MCF 10A (cell line): ENCODE measurements at places on chromosomes 7 and 10.
A peak's percentile ranks its signal among the peaks of the same experiment; 100 is the strongest.

DNA sequence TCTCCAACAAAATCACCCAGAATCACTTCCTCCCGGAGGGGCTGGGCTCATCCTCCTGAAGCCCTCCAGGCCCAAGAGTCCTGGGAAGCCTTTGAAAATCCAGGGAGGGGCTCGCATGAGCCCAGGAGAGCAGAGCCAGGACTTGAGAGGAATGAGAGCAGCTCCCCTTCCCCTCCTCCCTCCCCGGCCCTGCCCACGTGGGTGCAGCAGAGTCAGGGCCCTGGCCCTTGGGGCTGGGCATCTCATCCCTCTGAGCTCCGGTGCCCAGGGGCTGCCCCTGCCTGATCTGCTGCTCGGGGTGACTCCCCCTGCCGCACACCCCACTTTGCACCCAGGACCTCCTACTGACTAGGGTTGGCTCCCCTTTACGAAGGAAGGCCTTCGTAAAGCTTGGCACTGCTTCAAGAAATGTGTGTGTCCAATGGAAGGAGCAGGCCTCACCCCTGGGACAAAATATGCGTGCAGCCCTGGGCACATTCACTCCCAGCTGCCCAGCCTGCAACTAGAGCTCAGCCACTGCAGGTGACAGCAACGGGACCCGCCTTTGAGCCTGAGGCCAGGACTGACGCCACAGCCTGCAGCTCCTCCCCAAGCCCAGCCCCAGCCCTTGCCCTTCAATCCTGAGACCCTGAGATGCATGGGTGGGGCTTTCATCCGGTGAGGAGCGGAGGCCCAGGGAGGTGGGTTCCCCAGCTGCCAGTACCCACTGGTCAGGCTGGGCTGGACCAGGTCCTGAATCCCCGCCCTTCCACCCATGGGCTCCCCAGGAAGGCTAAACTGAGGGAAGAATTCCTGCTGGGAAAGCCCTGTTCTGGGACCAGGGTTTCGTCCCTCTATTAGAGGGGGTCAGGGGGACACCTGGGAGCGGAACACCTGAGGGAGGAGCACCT lies 21.8 kb downstream of the PWWP2B start:
- DNase-seq = peak; percentile 68
- H3K36me3 ChIP-seq = no peaks in the 10 kb centered on the region
- H3K4me1 ChIP-seq = peaks cover 28% of the 10 kb centered on the region
- peak overlapping the region; percentile 85 for H3K27ac ChIP-seq
- H3K27me3 ChIP-seq = no peaks in the 10 kb centered on the region
- peak overlapping the region; percentile 54 for H3K4me3 ChIP-seq

- no peak overlapping the region for H3K27ac ChIP-seq
- H3K27me3 ChIP-seq = no peaks in the 10 kb centered on the region
- no peak overlapping the region for H3K4me3 ChIP-seq
- H3K36me3 ChIP-seq = no peaks in the 10 kb centered on the region
Observed at GRCh38 chr7:31407178-31407676, 66.7 kb upstream of the NEUROD6 start.

DNA sequence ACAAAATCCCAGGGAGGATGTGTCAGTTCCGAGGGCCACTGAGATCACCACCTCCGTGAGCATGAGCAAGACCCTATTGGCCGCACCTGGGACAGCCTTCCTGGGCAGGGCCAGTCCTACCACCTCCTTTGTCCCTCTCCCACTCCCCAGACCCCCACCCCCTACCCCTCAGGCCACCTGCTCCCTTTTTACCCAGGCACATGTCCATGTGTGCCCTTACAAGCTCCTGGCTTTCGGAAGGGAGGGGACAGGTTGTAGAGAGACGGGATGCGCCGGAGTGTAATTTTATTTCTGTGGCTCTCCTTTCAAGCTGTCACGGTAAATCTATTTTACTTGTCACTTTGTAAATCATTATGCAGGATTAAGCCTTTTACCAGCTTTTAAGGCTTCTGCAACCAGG lies 20.9 kb downstream of the ZMIZ1 start:
- no peak overlapping the region for H3K27ac ChIP-seq
- DNase-seq = no peak
- H3K4me3 ChIP-seq = no peak overlapping the region
- H3K4me1 ChIP-seq = peaks cover 18% of the 10 kb centered on the region

GRCh38 chr7:28351450-28351849 lies 60.9 kb upstream of the CREB5 start:
- H3K36me3 ChIP-seq = no peaks in the 10 kb centered on the region
- no peak overlapping the region for H3K27ac ChIP-seq
- H3K27me3 ChIP-seq = no peaks in the 10 kb centered on the region
- H3K4me1 ChIP-seq = peaks cover 51% of the 10 kb centered on the region

DNA sequence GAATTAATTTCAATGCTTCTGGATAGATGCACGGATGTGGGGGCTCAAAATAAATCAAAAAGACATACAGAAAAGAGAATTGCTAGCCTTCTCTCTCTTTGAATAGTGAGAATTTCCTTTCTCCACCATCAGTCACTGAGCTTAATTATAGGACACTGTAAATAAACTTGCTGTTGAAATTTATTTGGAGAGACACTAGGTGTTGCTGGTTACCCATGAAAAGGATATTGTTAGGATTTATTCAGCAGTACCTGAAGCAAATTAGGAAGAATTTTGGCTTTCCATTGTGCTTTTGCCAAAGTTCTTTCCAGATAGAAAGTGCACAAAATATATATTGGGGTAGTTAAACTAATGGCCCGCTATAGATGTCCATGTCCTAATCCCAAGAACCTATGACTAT lies 27.6 kb downstream of the GCC1 start:
- no peaks in the 10 kb centered on the region for H3K27me3 ChIP-seq
- no peaks in the 10 kb centered on the region for H3K4me1 ChIP-seq
- no peak overlapping the region for H3K27ac ChIP-seq
- H3K36me3 ChIP-seq = no peaks in the 10 kb centered on the region
- H3K4me3 ChIP-seq = no peak overlapping the region

DNA sequence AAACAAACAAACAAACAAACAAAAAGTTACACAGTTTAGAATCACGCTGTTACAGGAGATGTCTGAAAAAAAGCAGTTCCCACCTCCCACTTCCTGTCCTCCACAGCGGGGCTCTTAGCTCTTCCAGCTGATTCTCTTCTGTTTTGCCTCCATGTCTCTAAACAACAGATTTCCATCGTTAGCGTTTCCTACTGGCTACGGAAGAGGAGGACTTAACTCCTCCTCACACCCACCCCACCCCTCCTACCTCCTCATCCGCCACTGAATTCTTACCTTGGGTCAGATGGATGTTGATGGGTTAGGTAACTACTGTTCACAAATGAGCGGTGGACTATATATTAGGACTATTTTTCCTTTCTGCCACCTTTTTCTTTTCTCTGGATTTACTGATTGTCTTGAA lies 36.8 kb upstream of the NUB1 start:
- no peak overlapping the region for H3K4me3 ChIP-seq
- no peak for DNase-seq
- H3K27ac ChIP-seq = no peak overlapping the region
- no peaks in the 10 kb centered on the region for H3K36me3 ChIP-seq
- H3K27me3 ChIP-seq = peaks cover 57% of the 10 kb centered on the region

GRCh38 chr7:107782374-107782773 lies 20.6 kb downstream of the SLC26A3 start:
- no peak for DNase-seq
- no peaks in the 10 kb centered on the region for H3K36me3 ChIP-seq
- no peaks in the 10 kb centered on the region for H3K4me1 ChIP-seq
- H3K27ac ChIP-seq = no peak overlapping the region

GRCh38 chr7:1062296-1063294 lies 18.2 kb downstream of the GPR146 start:
- DNase-seq = no peak
- no peak overlapping the region for H3K27ac ChIP-seq
- no peaks in the 10 kb centered on the region for H3K4me1 ChIP-seq
- H3K36me3 ChIP-seq = peaks cover 4% of the 10 kb centered on the region

- H3K27ac ChIP-seq = peak overlapping the region; percentile 86
- H3K27me3 ChIP-seq = no peaks in the 10 kb centered on the region
- H3K4me1 ChIP-seq = peaks cover 5% of the 10 kb centered on the region
- peak; percentile 59 for DNase-seq
- no peaks in the 10 kb centered on the region for H3K36me3 ChIP-seq
Observed at GRCh38 chr7:101754424-101755159, 62.8 kb upstream of the CUX1 start.

DNA sequence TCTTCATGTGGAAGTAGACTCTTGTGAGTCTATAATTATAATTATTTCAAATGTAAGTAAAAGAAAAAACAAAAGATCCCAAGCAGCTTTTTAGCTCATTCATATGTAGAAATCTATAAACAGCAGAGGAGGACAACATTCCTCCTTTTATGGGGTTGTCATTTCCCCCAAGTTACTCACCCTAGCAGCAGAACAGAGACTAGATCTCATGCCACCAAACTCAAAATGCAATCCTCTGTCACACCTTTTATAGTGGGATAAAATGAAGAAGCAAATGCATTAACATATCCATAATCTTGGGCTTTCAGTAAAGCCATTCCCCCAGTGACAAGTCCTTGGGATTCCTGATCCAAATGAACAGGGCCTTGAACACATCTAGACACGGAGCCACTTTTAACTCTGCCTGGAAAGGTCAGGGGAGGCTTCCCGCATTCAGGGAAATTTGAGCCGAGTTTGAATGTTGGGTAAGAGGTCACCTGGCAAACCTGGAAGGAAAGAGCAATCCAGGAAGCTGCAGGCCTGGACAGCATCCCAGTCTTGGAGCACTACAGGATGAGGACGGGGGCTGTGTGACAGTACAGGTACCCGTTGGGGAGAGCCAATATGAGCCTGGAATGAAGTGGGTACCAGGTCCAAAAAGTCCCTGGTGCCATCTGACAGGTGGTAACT lies 76.4 kb downstream of the DOCK4 start:
- peak overlapping the region; percentile 86 for H3K27ac ChIP-seq
- H3K36me3 ChIP-seq = peaks cover 6% of the 10 kb centered on the region
- H3K4me1 ChIP-seq = peaks cover 14% of the 10 kb centered on the region

GRCh38 chr7:112173568-112173905 lies 32.7 kb downstream of the DOCK4 start:
- DNase-seq = no peak
- peaks cover 5% of the 10 kb centered on the region for H3K4me1 ChIP-seq
- H3K36me3 ChIP-seq = no peaks in the 10 kb centered on the region
- no peaks in the 10 kb centered on the region for H3K27me3 ChIP-seq
- no peak overlapping the region for H3K27ac ChIP-seq
- no peak overlapping the region for H3K4me3 ChIP-seq

- no peak for DNase-seq
- H3K27ac ChIP-seq = no peak overlapping the region
- H3K36me3 ChIP-seq = peaks cover 6% of the 10 kb centered on the region
- H3K27me3 ChIP-seq = no peaks in the 10 kb centered on the region
- H3K4me1 ChIP-seq = no peaks in the 10 kb centered on the region
- H3K4me3 ChIP-seq = no peak overlapping the region
Observed at GRCh38 chr7:86867163-86867762, 192.2 kb downstream of the ELAPOR2 start.
